Iris pigment epithelial cell (primary cell): ENCODE measurements at places on chromosomes 2 and 18.
A peak's percentile ranks its signal among the peaks of the same experiment; 100 is the strongest.

DNA sequence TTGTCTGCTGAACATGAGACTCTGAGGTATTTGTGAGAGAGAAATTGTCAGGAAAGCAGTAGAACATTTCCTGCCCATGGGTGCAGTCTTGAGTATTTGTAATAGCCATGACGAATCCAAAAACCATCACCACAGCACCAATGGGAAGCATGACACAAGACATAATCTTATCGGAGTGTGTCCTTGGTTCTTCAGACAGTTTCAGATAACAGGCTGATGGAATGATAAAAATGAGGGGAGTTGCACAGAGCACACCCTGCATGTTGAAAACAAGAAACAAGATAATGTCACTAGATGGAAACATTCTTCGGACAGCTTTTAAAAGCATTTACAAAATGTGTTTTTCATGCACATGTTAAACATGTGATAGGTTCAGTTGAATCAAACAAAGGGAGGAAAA is 56.9 kb downstream of the SLC38A11 start:
- DNase-seq = peak; percentile 99

DNA sequence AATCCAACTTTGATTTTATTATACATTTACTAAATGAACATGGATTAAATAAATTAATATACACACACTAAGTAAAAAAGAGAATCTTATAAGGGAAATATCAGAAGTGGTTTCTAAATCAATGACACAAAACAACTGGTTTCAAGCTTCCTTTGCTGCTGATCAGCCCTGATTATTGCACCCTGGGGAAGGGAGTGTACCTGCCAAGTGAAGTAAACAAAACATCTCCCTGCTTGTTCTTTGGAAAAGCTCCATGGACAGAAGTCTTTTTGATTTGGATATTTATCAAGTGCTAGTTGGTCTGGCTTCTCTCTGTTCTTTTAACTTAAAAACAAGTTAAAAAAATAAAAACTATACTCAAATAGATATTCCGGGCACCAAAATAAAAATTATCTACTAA is 190.1 kb downstream of the PDE11A start:
- DNase-seq = no peak

GRCh38 chr2:103484906-103485305 is 723.1 kb downstream of the TMEM182 start:
- DNase-seq = no peak

DNA sequence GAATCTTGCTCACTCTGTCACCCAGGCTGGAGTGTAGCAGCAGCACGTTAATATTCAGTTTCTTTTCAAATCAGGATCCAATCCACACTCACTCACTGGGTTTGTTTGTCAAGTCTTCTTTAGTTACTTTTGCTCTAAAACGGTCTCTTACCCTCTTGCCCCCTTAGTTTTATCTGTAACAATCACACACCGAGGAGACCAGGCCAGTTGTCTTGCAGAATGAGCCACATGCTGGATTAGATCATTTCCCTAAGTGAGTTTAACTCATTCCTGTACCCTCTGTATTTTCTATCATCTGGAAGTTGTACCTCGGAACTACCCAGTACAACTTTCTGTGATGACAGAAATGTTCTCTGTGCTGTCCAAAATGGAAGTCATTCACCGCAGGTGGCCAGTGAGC is 20.7 kb upstream of the TOGARAM2 start:
- no peak for DNase-seq

DNA sequence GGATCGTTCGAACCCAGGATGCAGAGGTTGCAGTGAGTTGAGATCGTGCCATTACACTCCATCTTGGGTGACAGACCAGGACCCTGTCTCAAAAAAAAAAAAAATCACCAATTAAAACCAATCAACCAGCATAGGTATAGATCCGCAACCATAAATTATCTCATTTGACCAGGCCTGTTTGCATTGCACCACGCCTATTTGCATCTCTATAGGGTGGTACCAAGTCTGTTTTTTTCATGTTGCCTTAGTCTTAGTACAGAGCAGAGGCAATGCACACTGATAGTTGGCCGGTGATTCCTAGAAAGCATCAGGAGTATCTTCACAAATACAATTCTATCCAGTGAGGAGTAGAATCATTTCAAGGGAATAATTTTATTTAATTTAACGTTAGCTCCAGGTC is 9.3 kb upstream of the NPC1 start:
- no peak for DNase-seq

DNA sequence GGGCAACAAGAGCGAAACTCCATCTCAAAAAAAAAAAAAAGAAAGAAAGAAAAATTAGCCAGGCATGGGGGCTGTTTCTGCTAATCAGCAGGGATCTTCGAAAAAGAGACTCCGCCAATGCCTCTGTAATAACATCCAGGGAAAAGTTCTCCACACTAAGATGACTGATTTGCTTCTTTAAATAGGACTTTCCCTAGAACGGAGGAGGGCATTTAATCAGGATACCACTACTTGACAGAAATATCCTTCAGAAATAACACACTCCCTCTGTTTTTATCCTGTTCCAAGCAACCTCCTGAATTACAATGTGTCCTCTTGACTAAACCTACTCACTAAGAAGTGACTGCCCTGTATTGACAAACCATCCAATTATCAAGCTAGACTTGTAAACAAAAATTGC is 21.7 kb downstream of the REV1 start:
- no peak for DNase-seq

GRCh38 chr18:61743775-61744531 is 148.9 kb downstream of the RNF152 start:
- DNase-seq = peak; percentile 15

GRCh38 chr2:189504238-189504637 is 63.0 kb downstream of the WDR75 start:
- DNase-seq = no peak

- no peak for DNase-seq
Measured at GRCh38 chr18:21361307-21361880, 119.4 kb downstream of the GREB1L start.

- DNase-seq = no peak
Measured at GRCh38 chr2:176128172-176128981, 1.1 kb upstream of the HOXD8 start.

- DNase-seq = peak; percentile 98
Measured at GRCh38 chr2:227370791-227371312, 8.3 kb downstream of the TM4SF20 start.

DNA sequence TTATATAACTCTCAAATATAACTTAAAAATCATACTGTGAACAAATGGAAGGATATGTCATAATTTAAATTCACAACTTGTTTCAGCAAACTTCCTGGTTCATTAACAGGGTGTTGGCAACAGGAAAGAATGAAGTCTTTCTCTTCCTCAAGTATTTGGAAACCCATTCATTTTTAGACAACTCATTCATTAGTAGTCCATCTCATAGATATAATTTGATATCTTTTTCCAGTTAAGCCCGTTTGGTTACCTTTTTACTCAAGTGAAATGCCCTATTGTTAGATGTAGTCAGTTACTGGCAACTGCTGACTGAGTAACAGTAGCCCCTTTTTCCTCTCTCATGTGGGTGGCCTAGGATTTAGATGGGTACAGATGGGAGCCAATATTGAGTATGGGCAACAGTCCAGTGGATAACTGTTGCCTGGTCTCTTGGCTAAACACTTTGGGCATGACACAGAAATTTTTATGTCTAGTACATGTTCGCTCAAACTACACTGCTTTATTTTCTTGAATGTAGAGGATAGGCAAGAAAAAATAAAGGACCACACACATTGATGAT is 4.6 kb upstream of the UGP2 start:
- no peak for DNase-seq

DNA sequence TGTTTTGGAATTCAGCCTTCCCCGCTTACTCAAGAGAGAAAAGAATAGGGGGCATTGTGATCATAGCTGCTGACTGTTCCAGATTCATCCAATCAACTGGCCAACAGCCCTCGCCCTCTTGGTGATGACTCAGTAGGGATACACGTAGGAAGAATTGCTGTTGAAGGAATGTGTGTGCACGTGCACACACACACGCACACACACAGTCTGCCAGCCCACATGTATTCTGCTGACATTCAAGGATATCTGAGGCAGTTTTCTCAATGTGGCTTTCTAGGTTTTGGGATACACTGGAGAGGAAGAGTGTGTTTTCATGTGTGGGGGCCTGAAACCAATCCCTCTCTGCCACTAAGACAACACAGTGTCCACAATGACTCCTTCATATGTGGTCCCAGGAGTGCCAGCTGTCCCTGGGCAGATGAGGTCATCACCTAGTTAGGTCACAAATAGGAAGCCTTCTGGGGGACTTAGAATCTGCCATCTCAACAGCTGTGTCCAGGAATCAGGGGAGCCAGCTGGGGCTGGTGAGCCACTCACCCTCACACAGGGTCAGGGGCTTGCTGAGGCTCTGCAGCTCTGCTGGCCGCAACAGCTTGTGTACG is 352.6 kb downstream of the SS18 start:
- DNase-seq = peak; percentile 81

DNA sequence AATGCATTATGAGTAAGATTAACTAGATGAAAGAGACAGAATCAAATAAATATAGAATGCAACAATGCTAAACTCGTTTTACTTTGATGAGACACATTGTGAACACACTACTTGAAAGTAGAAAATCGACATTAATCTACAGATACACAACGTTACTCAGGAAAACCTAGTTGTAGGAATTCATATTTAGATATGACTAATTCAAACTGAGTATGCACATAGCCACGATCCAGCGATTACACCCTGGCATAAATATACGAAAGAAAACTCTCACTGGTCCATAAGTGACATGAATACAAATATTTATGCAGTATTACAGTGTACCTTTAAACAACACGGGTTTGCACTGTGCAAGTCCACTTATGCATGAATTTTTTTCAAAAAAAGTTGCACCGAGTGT is 485.6 kb downstream of the TMX3 start:
- DNase-seq = no peak

DNA sequence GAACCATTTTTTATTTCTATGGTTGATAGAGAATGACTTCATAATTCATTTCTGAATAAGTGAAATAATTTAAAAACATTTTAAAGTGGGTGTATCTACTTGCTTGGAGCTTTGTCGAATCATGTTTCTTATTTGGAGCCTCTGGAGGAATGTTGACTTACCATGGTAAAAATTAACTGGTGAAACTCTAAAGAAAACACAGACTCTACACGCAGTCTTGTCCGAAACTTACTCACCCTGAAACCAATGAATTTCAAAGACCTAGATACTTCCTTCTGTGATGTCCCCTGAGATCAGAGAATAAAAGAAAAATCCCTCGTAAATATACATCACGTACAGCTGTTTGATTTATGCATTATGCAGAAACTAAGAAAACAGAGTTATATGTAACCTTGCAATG is 665.2 kb upstream of the NRXN1 start:
- no peak for DNase-seq

GRCh38 chr2:120830096-120830830 is 94.6 kb downstream of the GLI2 start:
- no peak for DNase-seq

GRCh38 chr2:72220170-72220569 is 72.5 kb upstream of the CYP26B1 start:
- peak; percentile 38 for DNase-seq

- no peak for DNase-seq
Measured at GRCh38 chr2:121069434-121069969, 215.5 kb downstream of the TFCP2L1 start.

DNA sequence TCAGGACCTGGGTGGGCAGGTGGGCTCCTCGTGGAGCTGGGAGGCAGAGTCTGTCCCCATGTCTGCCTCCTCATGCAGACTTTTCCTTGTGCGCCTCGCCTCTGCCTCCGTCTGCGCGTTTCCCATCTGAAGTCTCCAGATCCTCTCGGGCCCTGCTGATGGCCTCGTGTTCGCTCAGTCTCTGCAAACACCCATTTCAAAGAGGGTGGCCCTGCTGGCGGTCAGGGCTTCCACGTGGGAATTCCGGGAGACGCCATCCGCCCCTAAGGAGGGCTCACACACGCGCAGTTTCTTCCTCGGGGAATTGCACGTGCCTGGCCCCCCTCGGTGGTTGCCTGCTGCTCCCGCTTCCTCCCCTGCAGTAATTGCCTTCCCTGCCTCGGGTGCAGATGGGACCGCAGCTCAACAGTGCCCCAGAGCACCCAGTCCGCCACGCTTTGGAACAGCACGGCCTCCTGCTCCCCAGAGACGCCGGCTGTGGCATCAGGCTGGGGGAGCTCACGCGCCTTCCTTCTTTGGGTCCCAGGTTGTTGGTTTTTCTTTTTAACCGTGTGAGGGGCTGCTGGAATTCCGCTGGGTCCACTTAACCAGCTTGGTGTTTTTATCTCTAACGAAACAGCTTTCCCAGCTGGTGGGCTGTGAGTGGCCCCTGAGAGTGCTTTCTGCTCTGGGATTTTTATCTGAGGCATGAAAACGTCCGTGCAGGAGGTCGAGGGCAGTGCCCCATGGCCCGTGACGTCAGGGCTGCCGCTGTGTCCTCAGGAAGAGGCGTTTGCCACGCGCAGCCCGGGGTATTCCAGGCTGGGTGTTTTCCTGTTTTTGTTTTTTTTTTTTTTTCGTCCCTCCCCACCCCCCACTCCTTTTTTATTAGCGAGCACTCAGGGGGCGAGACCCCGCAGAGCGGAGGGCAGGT is 16.1 kb downstream of the NFATC1 start:
- no peak for DNase-seq

GRCh38 chr2:20398956-20399567 is 47.8 kb upstream of the RHOB start:
- DNase-seq = peak; percentile 35

DNA sequence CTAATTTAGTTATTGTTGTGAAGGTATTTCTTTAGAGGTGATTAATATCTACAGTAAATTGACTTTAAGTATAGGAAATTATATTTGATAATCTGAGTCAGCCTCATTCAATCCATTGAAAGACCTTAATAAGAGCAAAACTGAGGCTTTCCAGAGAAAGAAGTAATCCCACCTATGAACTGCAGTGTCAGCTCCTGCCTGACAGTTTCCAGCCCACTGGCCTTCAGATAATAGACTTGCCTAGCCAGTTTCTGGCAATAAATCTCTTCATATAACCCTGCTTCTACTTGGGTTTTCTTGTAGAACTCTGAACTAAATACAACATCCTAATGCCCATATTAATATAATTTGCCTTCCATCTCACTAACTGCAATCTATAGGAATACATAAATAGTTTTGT is 437.9 kb upstream of the UBE2E3 start:
- no peak for DNase-seq

GRCh38 chr2:160471950-160472349 is 21.7 kb downstream of the RBMS1 start:
- no peak for DNase-seq

GRCh38 chr18:76640438-76640837 is 145.4 kb upstream of the ZNF516 start:
- no peak for DNase-seq

GRCh38 chr2:16855183-16855582 is 189.5 kb upstream of the CYRIA start:
- DNase-seq = no peak

DNA sequence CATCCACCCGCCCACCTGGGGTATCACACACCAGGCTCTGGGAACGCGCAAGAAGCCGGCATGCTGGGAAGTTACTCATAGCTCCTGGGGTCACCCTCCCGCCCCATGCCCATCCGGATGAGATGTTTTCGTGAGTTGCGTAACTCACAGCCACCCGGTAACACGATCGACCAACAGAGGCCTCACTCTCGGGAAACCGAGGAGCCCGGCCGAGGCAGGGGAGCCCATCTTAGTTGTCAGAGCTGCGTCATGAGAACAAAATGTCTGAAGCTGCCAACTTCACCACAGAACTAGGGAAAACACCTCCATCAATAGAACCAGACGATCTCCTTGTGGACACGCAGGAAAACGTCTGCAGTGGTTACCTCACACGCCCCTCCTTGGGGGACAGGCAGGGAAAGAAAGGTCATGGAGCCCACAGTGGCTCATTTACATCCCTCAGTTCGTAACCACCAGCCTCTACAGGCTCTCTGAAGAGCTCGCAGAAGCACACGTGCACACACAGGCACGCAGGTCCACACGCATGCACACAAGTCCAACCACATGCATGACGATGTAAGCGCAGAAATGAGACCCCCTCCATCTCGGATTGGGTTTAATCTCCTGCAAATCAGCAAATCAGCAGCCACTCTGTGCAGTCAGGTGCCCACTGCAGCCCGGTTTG is 26.2 kb downstream of the ADI1 start:
- peak; percentile 95 for DNase-seq
